Fibroblast of the aortic adventitia (primary cell): ENCODE measurements at places on chromosomes 5 and 9.

DNA sequence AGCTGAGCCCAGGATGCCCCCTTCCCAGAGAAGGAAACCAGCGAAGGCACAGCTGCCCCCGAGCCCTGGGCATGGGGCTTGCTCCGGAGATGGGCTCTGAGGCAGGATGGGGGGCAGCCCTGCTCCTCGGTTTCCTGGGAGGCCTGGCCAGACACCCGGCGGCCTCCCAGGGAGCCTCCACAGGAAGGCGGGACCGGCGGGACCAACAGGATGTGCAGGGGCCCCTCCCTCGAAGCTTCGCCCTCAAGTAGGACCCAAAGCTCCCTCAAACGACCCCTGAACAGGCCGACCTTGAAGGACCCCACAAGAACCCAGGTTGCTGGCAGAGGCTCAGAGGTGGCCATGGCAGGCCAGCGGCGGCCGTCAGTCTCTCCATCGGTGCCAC lies 11.7 kb downstream of the EXD3 start:
- no peak for DNase-seq

DNA sequence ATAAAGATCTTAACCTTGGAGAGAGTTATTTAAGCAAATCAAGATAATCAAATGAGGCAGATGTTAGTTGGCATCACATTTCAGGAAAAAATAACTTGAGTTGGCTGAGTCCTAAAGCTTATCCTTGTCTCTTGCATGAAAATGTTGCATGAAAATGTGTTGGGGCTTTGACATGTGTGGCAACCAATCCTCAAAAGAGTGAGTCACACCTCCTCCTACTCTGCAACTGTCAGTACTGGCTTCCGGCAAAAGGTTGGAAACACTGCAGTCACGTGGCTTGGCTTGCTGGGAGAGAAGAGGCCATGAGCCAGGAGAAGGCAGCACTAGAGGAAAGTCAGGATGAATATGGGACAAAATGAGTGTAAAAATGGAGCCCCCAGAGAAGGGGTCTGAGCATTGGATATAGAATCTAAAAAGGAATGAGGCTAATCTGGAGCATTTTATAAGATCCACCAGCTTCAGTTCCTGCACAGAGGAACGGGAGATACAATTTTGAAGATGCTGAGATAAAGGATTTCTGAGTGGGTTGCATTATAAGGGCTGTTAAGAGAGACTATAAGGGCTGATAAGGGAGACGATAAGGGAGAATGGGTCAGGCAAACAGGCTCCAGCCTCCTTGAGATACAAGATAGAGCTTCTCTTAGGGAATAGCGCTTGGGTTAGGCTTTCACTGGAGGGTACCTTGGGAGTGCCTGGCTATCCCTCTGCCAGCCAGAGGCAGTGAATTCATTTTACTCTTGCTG lies 43.1 kb downstream of the SPATA31D1 start:
- peak; percentile 94 for DNase-seq

DNA sequence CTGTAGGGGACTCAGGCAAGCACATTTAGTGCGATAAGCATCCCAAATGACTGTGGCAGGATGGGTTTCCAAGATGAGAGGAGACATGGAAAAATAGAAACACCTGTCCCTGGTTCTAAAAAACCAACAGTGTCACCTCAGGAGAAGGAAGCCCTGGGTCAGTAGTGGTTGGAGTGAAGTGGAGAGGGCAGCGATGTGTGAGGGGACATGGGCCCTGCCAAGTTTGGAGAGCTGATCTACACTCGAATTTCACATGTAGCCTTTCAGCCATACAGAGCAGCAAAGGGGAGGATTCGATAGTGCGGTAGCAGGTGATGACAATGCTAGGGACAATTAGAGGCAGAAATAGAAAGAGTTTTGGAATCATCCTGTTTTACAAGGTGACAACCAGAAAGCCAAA lies 32.6 kb upstream of the LHX2 start:
- DNase-seq: no peak

DNA sequence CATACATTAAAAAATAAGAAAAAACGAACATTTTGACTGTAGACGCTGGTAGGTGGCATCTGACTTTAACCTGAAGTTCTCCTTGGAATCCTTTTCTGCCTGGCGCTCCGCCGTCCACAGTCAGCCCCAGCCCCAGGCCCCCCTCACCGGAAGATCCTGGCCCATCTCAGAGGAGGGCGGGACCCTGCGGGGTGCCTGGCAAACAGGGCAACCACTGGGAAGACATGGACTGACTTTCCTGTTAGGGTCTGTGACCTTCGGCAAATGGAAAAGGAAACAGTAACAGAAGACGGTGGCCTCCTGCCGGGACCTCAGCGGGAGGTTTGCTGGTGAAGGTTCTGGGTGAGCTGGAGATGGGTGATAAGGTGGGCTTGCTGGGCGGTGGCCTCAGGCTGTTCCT lies 11.7 kb upstream of the EGR1 start:
- no peak for DNase-seq

- no peak for DNase-seq
Observed at GRCh38 chr9:7976167-7976755, 176.7 kb upstream of the DMAC1 start.

DNA sequence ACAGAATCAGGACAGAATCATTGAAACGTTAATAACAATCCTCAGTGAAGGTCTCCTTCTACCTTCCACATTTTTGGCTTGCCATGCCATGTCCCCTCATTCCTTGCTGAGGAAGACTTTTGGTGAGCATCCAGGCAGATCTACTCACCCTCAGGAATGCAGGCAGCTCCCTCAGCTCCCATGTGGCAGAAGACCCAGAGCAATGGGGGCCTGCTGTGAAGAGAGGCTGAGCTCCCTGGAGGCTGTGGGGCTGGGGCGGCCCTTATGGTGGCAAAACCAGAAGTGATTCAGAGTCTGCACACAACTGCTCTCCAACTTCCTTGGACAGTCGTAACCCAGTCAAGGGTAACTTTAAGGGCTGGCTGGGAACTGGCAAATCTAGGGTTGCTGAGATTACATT lies 247.2 kb upstream of the EFNA5 start:
- no peak for DNase-seq

DNA sequence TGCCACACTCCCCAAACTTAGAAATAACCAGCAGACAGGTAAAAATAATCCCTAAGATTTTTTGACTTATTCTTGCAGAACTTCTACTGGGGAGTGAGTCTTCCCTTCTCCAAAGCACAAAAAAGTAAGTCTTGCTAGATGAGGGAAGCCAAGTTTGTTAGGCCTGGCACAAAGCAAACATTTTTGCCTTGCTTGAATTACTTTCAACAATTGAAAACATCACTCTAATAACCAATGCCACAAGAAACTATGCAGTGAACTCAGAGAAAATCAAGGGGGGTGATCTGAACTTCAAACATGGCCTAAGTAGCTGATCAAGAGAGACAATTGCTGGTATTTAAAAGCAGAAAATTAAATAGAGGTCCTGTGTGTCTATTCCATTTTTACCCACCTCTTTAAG lies 123.6 kb upstream of the SLC1A3 start:
- no peak for DNase-seq

- no peak for DNase-seq
Observed at GRCh38 chr9:129906298-129906697, 71.0 kb downstream of the USP20 start.

DNA sequence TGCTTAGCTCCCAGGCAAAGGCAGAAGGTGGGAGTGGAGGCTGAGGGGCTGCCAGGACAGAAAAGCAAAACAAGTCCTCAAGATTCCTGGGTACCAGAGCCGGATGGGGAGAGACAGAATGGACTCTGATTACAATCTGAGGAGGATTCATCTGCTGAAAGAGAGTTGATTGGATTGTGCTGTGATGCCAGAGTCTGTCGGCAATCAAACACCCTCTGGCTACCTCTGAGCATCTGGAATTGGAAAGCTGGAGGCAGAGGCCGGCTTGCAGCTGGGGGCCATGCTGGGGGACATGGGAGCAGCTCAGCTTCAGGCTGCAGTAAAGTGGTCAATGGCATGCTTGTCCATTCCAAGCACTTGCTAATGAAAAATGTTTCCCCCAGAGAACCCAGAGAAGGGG lies 59.3 kb downstream of the ASTN2 start:
- DNase-seq: no peak

GRCh38 chr9:98874721-98875255 lies 67.3 kb downstream of the GALNT12 start:
- DNase-seq: no peak

DNA sequence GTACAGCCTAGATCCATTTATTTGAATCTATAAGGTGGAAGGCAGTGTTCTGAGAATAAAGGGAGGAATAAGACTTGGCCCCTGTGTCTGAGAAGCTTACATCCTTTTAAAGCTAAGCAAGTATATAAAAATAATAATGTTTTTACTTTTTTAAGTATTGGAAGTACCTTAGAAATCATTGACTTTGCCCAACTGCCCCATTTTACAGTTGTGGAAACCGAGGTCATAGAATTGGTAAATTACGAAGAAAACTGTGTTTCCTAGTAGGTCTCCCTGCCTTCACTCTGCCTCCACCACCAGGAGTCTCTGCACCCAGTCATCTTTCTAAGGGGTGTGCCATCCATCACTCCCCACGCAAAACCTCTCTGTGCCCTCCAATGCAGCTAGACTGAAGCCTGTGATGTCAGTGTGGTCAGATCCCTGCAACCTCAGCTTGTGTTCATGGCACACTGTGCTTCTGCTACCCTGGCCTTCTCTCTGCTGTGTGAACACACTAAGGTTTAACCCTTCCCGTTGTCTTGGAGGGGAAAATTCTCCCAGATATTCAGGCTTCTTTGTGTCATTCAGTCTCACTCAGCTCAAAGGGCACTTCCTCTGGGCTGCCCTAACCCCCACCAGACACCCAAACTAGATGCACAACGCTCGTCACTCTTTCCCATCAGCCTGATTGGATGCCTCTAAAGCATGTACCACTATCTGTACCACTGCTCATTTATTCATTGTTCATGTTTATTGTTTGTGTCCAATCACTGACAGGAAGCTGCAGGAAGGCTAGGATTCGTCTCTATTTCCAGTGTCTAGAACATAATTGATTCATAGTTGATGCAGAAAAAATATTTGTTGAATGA lies 18.2 kb downstream of the ADRB2 start:
- no peak for DNase-seq

DNA sequence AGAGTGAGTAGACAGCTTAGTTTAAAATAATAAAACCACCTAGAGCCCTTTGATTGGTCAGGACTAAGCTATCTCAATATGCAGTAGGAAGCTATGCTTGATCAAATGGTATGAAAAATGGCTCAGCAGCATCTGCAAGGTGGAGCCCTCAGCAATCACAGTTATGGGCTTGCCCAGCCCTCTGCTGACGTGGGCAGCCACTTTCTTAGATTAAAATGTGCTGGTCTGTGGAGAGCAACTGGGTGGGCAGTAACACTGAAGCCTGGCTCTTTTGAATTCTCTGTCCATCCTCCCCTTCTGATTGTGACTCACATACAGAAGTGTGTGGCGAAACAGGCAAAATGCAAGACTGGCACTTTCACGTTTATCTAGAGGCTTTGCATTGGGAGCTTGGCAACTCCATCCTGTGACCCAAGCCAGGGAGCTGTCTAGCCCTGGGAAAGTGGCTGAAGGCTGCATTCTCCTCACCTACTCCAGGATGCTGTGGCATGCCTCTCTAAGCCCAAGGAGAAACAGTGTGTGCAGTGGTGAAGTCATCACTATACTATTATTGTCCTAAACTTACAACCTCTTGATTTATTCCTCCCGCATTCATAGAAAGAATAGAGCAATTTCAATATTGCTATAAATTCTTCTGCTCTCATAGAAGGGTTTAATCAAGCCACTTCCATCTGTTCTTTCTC lies 61.1 kb downstream of the MED10 start:
- DNase-seq: no peak

GRCh38 chr5:100828071-100828897 lies 74.8 kb downstream of the ST8SIA4 start:
- DNase-seq: no peak

DNA sequence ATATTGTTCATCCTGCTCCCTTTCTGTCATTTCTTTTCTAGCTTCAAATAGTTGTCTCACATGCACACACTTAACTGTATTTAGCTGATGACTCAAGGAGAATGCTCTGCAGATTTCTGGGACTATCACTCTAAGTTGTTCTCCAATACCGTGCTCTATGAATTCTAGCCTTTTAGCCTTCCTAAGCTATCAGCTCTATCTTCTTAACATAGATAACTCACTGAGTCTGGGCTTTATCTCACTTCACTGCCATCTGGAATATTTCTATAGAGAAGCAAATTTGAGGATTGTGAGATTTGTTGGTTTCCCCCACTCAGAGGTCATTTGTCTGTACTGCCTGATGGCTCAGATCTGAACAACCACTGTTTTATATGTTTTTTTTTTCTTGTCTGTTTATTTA lies 369.7 kb downstream of the TUSC1 start:
- DNase-seq: no peak

DNA sequence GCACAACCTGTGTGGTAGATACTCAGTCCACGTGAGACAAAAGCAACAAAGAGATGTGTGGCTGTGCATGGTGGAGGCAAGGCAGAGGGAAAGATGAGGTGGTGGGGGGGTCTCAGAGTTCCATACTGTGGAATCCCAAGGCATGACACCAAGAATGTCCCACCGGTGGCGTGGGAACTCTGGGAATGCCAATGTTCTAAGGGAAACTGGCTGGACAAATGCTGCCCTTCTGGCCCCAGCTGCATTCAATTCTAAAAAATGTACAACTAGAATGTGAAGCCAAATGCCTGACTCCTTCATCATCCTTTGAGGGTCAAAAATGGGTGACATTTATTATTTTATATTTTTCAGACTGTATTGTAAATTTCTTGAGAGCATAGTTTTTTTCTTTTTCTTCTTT lies 58.2 kb upstream of the EQTN start:
- no peak for DNase-seq

- no peak for DNase-seq
Observed at GRCh38 chr5:21649969-21650368, 1203.2 kb downstream of the CDH12 start.

DNA sequence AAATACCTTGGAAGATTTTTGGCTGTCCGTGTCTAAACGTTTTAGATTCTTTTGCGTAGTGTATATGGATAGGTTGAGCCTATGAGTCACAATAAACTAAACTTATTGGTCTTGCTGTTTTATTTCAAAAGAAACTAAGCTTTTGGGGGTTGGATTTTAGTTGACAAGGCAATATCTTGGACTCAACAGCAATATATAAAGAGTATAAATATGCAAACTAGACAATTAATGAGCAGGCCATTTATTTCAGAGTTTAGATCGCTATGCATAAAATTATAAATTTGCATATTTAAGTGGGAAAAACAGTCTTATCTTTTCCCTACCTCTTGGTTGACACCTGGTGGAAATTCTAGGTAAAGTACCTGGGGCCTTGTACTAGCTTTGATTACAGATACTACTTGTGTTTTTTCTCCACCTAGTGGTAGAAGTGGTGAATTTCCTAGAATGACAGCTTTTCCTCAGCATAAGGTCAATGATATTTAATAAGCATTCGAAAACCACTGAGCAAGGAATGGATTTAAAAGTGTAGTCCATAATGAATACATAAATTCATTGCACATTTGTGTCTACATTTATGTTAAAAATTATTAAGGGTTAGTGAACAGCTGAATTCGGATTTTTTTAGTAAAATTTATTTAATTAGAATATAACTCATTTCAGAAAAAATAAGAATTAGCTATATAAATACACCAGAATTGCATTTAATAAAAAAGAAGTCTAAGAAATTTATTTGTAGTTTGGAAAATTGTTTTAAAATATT lies 1.7 kb upstream of the ARRDC3 start:
- DNase-seq: peak; percentile 96

GRCh38 chr5:135355169-135355568 lies 43.9 kb downstream of the MACROH2A1 start:
- peak; percentile 32 for DNase-seq

- no peak for DNase-seq
Observed at GRCh38 chr9:137026828-137027227, 1.2 kb downstream of the ABCA2 start.
